ENCODE measurements at places on chromosomes 1 and 21.

DNA sequence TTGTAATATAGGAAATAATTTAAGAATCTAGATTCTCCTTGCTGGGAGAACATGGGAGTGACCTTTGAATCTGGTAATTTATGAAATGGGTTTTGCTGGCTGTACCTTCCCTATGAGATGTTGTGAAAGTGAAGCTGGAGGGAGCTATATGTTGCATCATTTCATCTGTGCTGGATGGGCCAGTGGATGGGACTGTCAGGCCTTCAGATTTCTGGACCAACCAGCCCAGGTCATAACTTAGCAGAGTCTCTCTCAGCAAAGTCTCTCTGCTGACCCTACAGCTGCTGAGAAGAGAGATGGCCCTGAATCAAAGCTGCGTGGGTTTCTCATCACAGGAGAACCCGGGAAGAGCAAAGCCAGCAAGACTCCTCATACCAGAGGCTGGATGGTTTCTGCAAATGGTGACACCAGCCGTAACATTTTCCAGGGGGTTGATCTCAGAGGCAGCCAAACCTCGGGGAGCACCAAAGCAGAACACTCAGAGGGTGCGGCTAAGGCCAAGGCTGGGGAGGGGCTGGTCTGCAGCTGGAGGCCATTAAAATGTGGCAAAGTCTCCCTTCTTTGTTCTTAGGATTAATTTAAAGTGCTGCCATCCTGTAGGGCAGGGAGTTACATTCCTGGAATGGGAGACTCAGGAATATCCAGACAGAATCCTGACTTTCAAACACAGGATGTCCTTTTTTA is 18.2 kb upstream of the PTGFRN start:
- H3K27ac ChIP-seq, result no peak overlapping the region
- H3K27me3 ChIP-seq, result peaks cover 3% of the 10 kb centered on the region
- peaks cover 2% of the 10 kb centered on the region for H3K4me1 ChIP-seq
- no peak for DNase-seq
- H3K36me3 ChIP-seq, result peaks cover 2% of the 10 kb centered on the region
- no peak overlapping the region for H3K4me3 ChIP-seq

- no peaks in the 10 kb centered on the region for H3K27me3 ChIP-seq
- peak; percentile 92 for DNase-seq
- peaks cover 14% of the 10 kb centered on the region for H3K4me1 ChIP-seq
- H3K4me3 ChIP-seq, result peak within 1 kb of the TSS; percentile 68
- peak within 1 kb of the TSS; percentile 75 for H3K27ac ChIP-seq
- no peaks in the 10 kb centered on the region for H3K36me3 ChIP-seq
Measured at GRCh38 chr1:223142795-223143536, at the start of gene TLR5. Gene TLR5, minus strand, starts transcription at chr1:223143248. Its CDS starts 30,217 bp downstream, at chr1:223113031.

GRCh38 chr1:2977886-2978611 is 43.2 kb upstream of the ACTRT2 start:
- H3K4me1 ChIP-seq, result no peaks in the 10 kb centered on the region
- H3K4me3 ChIP-seq, result no peak overlapping the region
- no peak for DNase-seq
- H3K36me3 ChIP-seq, result no peaks in the 10 kb centered on the region

GRCh38 chr1:245969283-245969682 is 537.8 kb downstream of the SMYD3 start:
- peaks cover 5% of the 10 kb centered on the region for H3K4me1 ChIP-seq
- DNase-seq, result no peak
- no peak overlapping the region for H3K27ac ChIP-seq
- no peak overlapping the region for H3K4me3 ChIP-seq
- peaks cover 3% of the 10 kb centered on the region for H3K36me3 ChIP-seq

DNA sequence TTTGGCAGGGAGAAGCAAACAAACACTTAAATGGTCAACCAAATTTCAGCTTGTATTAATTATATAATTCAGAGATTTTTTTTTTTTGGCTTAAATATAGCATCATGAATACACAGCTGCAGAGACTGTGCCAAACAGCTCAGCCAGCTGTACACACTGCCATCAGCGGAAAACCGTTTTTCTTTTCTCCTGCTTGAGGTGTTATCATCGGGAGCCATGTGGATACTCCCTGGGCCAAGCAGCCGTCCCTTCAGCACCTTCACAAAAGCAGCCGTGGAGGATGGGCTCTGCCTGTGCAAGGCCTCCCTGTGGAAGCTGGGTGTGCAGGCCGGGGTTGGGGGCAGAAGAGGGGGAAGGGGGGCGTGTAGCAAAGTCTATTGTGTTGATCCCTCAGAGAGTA is 85.0 kb downstream of the NUF2 start:
- no peak overlapping the region for H3K4me3 ChIP-seq
- H3K27ac ChIP-seq, result no peak overlapping the region
- no peaks in the 10 kb centered on the region for H3K4me1 ChIP-seq
- H3K36me3 ChIP-seq, result no peaks in the 10 kb centered on the region
- peaks cover 6% of the 10 kb centered on the region for H3K27me3 ChIP-seq
- DNase-seq, result no peak

- H3K27me3 ChIP-seq, result peaks cover 5% of the 10 kb centered on the region
- H3K36me3 ChIP-seq, result no peaks in the 10 kb centered on the region
- H3K4me1 ChIP-seq, result no peaks in the 10 kb centered on the region
- H3K4me3 ChIP-seq, result no peak overlapping the region
- DNase-seq, result no peak
- no peak overlapping the region for H3K27ac ChIP-seq
Measured at GRCh38 chr1:170931650-170932049, 3.7 kb upstream of the MROH9 start.
